ENCODE measurements at places on chromosomes 7 and 10.

DNA sequence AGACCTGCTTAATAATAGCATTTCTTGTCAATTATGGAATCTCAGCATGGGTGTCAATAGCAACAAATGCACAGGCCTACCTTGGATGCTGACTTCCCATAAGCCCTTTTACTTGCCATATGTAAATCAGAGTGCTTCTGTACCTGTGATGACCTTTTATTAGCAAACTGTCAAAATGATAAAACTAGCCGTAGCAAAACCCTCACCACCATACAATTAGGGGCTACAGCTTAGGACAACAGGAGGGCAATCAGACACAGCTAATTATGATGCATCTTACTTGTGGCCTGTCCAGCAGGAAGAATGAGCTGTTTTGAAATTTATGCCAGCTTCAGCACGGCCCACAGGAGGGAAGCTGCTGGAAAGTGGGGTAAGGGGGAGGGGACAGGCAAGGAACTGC lies 201.6 kb downstream of the TAX1BP1 start:
- peaks cover 12% of the 10 kb centered on the region for H3K4me1 ChIP-seq
- H3K27ac ChIP-seq, result no peak overlapping the region
- no peak for DNase-seq
- no peaks in the 10 kb centered on the region for H3K27me3 ChIP-seq
- no peaks in the 10 kb centered on the region for H3K36me3 ChIP-seq

GRCh38 chr7:164882-165660 lies 27.3 kb upstream of the FAM20C start:
- DNase-seq, result peak; percentile 43
- H3K4me3 ChIP-seq, result no peak overlapping the region
- H3K27me3 ChIP-seq, result peaks cover 12% of the 10 kb centered on the region

- H3K36me3 ChIP-seq, result no peaks in the 10 kb centered on the region
- DNase-seq, result peak; percentile 11
- peaks cover 44% of the 10 kb centered on the region for H3K27me3 ChIP-seq
- no peaks in the 10 kb centered on the region for H3K4me1 ChIP-seq
Observed at GRCh38 chr10:68560943-68561864, 1.1 kb downstream of the TET1 start.

DNA sequence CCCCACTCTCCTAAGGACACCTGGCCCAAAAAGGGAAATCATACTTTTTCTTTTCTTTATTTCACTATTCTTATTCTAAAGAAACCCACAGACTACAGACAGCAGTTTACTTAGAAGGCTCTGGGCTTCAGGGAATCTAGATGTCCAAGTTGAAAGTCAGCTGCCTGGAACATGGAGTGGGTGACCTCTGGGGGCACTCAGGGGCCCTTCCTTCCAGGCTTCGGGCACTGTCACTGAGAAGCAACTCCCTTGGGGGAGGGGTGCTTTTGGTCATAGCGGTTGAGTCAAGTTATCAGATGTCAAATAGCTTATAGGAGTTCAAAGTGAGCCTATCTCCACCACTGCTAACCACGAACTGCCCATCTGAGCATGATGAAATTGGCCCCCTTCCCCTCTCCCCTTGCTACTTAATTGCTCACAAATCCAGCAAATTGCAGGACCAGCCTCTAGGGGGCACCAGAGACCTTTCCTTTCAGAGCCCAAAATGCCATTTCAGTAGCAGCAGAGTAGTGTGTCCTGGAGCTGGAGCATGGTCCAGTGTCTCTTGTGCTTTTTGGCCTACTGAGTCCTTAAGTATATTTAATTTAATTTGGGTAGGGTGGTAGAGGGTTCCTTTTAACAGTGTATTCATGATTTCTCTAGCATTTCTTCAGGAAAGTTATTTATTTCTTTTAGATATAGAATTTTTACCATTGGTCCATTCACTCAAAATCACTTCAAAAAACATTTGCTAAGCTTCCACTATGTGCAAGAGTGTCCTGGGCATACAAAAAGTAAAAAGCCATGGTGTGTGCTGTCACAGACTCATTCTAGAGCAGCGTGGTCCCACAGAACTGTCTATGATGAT lies 463.8 kb downstream of the KCNMA1 start:
- no peaks in the 10 kb centered on the region for H3K27me3 ChIP-seq
- no peaks in the 10 kb centered on the region for H3K36me3 ChIP-seq
- H3K4me3 ChIP-seq, result no peak overlapping the region
- peak; percentile 80 for DNase-seq
- H3K4me1 ChIP-seq, result peaks cover 1% of the 10 kb centered on the region

GRCh38 chr10:35895331-35895730 lies 253.2 kb upstream of the FZD8 start:
- H3K4me3 ChIP-seq, result no peak overlapping the region
- H3K27me3 ChIP-seq, result no peaks in the 10 kb centered on the region
- H3K36me3 ChIP-seq, result no peaks in the 10 kb centered on the region
- no peaks in the 10 kb centered on the region for H3K4me1 ChIP-seq

- H3K4me3 ChIP-seq, result no peak overlapping the region
- no peaks in the 10 kb centered on the region for H3K36me3 ChIP-seq
- no peaks in the 10 kb centered on the region for H3K4me1 ChIP-seq
Observed at GRCh38 chr7:128373606-128374005, 12.1 kb upstream of the PRRT4 start.

DNA sequence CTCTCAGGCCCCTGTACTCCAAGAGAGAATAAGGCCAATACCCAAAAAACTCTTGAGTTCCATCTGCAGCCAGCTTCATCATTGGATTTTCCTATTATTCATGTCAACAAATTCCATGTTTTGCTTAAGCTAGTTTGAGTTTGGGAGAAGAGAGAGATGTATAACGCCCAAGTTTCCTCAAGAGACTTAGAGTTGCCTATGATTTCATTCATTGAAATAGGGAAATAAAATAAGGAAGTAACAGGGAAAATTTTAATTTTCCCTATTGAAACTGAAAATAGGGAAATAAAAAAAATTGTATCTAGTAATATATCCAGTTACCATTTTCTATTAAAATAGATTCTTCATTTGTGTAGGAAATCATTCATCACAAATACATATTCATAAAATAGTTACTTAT lies 66.5 kb upstream of the SVIL start:
- no peak for DNase-seq
- H3K27me3 ChIP-seq, result no peaks in the 10 kb centered on the region
- H3K4me3 ChIP-seq, result no peak overlapping the region
- H3K36me3 ChIP-seq, result no peaks in the 10 kb centered on the region
- peaks cover 18% of the 10 kb centered on the region for H3K4me1 ChIP-seq
- no peak overlapping the region for H3K27ac ChIP-seq

GRCh38 chr10:31580646-31581045 lies 261.6 kb downstream of the ZEB1 start:
- H3K27me3 ChIP-seq, result no peaks in the 10 kb centered on the region
- no peak for DNase-seq
- H3K36me3 ChIP-seq, result no peaks in the 10 kb centered on the region
- H3K4me1 ChIP-seq, result peaks cover 13% of the 10 kb centered on the region
- H3K4me3 ChIP-seq, result no peak overlapping the region

DNA sequence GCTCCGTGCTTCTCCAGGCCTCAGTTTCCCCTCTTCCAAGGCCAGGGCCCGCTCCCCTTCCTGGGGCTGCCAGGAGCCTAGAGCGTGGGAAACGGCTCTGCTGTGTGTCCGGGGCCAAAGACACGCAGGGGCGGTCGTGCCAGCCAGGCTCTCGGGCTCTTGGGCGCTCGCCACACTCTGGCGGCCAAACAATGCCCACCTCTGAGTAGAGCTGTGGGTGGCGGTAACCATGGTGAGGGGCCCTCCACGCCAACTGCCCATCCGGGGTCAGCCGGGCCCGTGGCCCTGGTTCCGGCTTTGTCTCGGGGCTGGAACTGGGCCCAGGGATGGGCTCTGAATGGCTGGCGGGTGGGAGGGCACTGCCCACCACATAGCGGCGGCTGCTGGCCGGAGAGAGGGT lies 16.0 kb downstream of the GRIFIN start:
- no peak for DNase-seq
- H3K4me1 ChIP-seq, result no peaks in the 10 kb centered on the region
- no peak overlapping the region for H3K27ac ChIP-seq
- no peaks in the 10 kb centered on the region for H3K27me3 ChIP-seq

DNA sequence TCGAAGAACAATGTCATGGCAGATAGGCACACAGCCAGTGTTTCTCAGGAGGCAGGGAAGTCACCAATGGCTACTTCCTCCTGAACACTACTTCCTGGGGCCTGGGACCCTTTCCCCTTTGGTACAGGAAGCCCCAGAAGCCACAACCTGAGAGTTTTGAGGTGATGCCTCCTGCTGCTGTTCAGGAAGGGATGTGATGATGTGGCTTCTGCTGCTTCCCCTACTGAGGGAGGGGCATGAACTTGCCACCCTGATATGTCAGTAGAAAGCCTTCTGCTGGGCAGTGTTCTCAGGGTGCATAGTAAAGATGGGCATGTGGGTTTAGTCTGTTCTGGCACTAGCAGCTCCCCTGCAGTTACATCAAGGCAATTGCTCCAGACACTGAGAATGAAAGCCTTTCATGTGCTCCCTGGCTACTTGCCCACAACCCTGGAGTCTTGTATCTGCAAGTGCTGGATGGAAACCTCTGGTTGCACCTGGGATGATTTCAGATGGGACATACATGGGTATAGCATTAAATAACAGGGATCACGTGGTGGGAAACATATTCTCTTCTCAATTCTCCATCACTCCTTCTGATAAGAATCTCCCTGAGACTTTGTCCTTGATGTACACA lies 69.3 kb downstream of the ADRA2A start:
- H3K4me1 ChIP-seq, result no peaks in the 10 kb centered on the region
- H3K27me3 ChIP-seq, result no peaks in the 10 kb centered on the region
- H3K27ac ChIP-seq, result no peak overlapping the region
- H3K36me3 ChIP-seq, result no peaks in the 10 kb centered on the region
- no peak for DNase-seq

DNA sequence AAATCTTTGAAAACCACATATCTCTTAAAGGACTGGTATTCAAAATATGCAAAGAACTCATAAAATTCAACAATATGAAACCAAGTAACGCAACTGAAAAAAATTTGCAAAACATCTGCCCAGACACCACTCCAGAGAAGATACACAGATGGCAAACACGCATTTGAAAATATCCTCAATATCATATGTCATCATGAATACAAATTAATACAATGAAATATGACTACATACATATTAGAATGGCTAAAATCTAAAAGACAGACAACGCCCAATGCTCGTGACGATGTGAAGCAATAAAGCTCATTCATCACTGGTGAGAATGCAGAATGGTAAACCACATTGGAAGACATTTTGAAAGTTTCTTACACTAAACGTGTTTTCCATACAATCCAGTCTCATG lies 770.1 kb upstream of the CELF2 start:
- H3K4me3 ChIP-seq, result no peak overlapping the region
- H3K27ac ChIP-seq, result no peak overlapping the region
- no peak for DNase-seq

DNA sequence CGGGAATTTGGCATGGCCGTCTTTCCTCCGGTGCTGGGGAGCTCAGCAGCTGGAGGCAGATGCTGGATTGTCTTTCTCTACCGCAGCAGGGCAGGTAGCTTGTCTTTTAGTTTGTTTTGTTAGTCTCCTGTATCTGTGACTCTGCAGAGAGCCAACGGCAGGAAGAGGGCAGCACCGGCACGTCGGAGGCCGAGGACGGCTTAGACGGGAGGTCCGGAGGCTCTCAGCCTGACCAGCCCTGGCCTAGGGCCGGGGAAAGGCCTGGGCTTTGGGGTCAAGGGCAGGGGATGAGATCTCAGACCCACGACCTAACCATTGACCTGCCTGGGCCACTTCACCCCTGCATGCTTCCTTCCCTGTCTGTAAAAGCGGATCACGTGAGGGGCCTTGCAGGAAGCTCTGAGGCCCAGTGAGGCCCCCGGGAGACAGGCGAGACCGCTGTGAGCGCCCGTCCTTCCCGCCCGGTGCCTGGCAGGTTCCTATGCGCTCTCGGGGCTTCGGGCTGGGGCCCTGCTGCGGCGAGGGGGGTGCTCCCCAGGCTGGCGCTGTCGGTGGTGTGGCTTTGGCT lies 72.7 kb downstream of the LHPP start:
- DNase-seq, result peak; percentile 58
- no peaks in the 10 kb centered on the region for H3K4me1 ChIP-seq
- no peak overlapping the region for H3K4me3 ChIP-seq
- peak overlapping the region; percentile 11 for H3K27ac ChIP-seq
- H3K36me3 ChIP-seq, result no peaks in the 10 kb centered on the region

- no peak for DNase-seq
- H3K27me3 ChIP-seq, result no peaks in the 10 kb centered on the region
- H3K27ac ChIP-seq, result no peak overlapping the region
Observed at GRCh38 chr10:61653699-61654098, 9.0 kb upstream of the CABCOCO1 start.

DNA sequence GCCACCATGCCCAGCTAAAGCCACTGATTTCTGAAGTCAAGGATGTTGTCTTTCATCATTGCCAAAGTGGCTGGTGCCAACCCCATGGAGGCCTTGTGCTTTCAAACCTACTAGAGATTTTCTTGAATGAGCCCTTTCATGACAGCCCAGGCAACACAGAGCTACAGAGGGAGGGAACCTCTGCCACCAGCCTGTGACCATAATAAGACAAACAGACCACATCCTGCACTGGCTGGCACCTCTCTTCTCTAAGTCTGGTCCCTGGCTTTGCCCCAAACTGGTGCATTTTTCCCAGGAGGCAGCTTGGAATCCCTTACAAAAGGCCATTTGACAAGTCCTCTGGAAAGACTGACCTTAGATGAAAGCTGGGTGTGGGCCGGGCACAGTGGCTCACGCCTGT lies 348.8 kb downstream of the GALNT17 start:
- no peak overlapping the region for H3K4me3 ChIP-seq
- no peak overlapping the region for H3K27ac ChIP-seq
- H3K27me3 ChIP-seq, result no peaks in the 10 kb centered on the region
- no peaks in the 10 kb centered on the region for H3K4me1 ChIP-seq
- no peaks in the 10 kb centered on the region for H3K36me3 ChIP-seq

Measured in transverse colon (tissue), 4 donors.